ENCODE measurements at places on chromosomes 2 and 18. TPM values are rescaled to one million over a fixed set of nuclear protein-coding genes. Genes with fewer than 3 reads are reported as not detected.
A peak's percentile ranks its signal among the peaks of the same experiment; 100 is the strongest.

FIGN gene
- polyA plus RNA-seq: 12.6 TPM

STARD6 gene
- polyA plus RNA-seq: 0.72 TPM

LCT gene
- 0.10 TPM for polyA plus RNA-seq

CXCR1 gene
- not detected for polyA plus RNA-seq

GAL3ST2 gene
- polyA plus RNA-seq: not detected

SIX3 gene
- polyA plus RNA-seq: not detected

POTEE gene
- 10.1 TPM for polyA plus RNA-seq

DNA sequence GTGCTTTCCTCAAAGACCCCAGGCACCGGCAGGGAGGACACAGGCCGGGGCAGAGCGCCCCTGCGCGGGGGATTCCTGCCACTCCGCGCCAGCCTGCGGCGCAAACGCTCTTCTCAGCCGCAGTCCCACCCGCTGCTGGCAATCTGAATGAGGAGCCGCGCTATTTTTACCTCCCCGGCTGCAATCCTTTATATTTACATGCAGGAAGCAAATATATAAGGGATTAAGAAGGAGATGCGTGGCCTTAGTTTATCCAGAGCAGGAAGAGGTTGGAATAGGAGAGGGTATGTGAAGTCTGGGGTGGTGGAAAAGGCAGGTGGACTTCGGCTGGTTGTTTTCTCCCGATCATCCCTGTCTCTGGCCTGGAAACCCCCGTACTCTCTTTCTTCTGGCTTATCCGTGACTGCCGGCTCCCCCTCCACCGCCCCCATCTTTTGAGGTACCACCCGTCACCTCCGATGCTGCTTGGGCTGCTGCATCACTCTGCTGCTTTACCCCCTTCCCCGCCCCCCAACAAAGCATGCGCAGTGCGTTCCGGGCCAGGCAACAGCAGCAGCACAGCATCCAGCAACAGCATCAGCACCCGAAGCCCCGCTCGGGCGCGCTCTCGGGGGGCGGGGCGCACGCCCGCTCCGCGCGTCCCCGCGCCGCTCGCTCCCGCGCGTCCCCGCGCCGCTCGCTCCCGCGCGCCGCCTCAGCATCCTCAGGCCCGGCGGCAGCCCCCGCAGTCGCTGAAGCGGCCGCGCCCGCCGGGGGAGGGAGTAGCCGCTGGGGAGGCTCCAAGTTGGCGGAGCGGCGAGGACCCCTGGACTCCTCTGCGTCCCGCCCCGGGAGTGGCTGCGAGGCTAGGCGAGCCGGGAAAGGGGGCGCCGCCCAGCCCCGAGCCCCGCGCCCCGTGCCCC lies at the start of gene ADAM23:
ADAM23 (plus strand) TSS at position 700 of the 902 bp plus-strand sequence. CDS start 335 bp downstream, outside the sequence.
- peak; percentile 74 for DNase-seq

GRCh38 chr2:10411557-10411956 lies 36.6 kb downstream of the ODC1 start:
- no peak for DNase-seq

GRCh38 chr2:25274868-25275574 lies 66.7 kb downstream of the DNMT3A start:
- no peak for DNase-seq

GRCh38 chr18:26960911-26961310 lies 95.4 kb upstream of the AQP4 start:
- no peak for DNase-seq

DNA sequence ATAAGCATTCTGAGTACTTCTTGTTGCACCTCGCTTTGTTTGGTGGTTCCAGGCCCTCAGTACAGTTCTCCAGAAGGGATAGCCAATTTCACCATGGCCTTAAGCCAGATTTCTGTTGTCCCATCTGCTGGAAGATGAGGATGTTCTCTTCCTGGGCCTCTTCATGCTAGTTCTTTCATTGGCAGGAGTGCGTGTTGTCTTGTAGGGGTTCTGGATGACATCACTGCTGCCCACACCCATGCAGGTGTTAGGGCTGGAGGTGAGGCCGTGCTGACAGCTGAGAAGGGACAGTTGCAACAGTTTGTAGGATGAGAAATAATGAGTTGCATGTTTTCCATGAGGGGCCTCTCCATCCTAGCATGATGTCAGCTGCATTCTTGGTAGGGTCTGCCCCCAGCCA lies 142.9 kb downstream of the LDLRAD4 start:
- DNase-seq: no peak

DNA sequence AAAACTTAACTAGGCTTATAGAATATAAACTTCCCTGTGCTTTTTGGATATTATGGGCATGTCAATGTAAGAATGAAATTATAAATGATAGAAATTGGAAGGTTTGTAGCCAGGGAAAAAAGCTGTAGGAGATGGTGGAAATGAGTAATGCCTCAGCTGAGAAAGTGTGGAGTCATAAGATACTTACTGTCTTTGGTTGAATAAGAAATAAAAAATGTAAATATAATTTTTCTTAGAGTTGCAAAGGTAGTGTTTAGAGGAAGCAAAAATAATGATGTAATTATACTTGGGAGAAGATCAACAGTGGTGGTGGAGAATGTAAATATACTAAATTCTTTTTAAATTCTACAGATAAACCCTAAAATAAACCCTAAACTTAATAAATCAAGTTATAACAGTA lies 26.2 kb upstream of the RND3 start:
- no peak for DNase-seq

DNA sequence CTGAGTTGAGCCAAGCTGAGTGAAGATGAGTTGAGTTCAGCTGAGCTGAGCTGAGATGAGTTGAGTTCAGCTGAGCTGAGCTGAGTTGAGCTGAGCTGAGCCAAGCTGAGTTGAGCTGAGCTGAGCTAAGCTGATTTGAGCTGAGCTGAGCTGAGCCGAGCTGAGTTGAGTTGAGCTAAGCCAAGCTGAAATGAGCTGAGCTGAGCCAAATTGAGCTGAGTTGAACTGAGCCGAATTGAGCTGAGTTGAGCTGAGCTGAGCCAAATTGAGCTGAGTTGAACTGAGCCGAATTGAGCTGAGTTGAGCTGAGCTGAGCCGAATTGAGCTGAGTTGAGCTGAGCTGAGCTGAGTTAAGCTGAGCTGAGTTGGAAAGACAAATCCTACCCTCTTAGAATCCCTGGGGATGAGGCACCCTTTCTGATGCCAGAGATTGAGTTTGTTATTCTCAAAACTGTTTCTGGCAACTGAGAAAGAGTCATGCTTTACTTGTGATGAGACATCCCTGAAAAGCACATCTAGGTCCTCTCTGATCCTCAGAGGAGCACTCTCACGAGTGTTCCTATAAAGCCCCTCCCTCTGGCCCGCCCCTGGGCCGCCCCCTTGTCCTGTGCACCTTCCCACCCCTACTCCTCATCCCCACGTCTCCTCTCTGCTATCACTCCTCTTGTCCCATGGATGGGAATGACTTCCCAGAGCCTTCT lies 116.5 kb downstream of the MCFD2 start:
- no peak for DNase-seq

GRCh38 chr2:10407432-10407831 lies 40.7 kb downstream of the ODC1 start:
- DNase-seq: no peak

DNA sequence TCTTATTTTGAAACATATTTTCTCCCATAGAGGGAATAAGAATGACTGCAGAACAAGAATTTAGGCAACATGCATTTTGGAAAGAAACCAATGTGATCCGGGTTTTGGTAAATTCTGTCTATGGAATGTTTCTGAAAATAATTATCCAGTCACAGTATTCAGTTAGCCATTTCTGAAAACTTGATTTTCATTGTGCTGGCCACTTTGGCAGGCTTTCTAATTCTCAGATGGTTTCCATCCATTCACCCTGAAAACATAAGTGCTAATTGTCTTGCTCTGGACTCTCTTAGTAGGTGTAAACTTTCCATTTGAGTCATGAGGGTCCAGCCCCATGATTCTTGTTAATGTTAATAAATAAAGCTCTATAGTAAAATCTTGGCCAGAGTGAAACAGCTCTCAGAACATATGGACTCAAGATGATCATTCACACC lies 176.5 kb downstream of the RBM43 start:
- DNase-seq: no peak

DNA sequence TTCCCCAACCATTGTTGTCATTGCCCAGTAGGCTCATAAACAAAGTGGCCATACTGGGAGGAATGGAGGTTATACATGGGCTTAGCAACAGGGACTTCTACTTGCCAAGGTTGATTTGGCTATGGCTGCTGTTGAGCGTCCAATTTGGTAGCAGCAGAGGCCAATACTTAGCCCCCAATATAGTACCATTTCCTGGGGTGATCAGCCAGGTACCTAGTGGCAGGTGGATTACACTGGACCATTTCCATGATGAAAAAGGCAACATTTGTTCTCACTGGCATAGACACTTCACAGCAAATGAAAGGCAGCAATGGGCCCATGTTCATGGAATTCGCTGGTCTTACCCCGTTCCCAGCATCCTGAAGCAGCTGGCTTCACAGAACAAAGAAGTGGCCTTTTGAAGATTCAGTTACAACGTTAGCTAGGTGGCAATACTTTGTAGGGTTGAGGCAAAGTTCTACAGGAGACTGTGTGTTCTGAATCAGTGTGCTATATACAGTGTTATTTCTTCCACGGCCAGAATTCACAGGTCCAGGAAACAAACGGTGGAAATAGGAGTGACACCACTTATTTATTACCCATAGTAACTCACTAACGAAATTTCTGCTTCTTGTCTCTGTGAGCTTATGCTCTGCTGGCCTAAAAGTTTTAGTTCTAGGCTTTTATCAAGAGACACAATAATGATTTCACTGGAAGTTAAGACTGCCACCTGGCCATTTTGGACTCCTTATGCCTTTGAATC lies 37.5 kb downstream of the FBXO11 start:
- no peak for DNase-seq

DNA sequence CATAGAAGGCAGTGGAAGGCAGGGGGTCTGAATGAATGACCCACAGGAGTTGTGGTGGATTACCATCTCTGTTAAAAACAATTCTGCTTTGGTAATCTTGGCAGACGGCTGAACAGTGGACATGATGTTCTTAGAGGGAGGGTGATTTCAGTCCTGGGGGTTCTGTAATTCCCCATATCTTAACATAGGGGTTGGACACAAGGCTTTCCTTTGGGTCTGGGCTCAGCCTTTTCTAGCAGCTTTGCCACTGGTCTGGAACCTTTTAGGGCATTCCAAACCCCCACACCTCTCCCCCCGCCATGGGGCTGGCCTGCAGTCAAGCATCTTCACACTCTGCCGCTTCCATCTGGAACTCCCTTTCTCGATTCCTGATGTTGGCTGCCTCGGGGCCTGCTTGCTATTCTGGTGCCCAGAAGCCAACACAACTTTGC lies 50.3 kb downstream of the RPL37A start:
- no peak for DNase-seq

GRCh38 chr18:55833543-55833942 lies 245.6 kb upstream of the TCF4 start:
- DNase-seq: peak; percentile 95

GRCh38 chr2:148813603-148814065 lies 61.4 kb upstream of the KIF5C start:
- no peak for DNase-seq

DNA sequence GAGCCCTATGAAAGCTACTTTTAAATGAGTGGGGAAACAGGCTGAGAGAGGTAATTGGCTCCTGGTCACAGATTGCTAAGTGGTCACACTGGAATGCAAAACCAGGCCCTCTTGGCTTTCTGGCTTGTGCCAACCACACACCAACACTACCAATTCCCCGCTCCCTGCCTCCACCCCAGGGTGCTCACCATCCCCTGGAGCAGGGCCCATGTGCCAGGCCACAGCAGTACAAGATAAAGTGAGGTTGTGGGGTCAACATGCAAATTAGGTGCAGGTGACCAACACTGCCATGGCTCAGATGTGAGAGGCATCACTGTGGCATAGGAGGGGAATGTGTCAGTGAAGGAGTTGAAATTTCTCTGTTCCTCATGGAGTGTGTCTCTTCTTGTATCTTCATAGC lies 312.5 kb downstream of the MYCN start:
- no peak for DNase-seq

DNA sequence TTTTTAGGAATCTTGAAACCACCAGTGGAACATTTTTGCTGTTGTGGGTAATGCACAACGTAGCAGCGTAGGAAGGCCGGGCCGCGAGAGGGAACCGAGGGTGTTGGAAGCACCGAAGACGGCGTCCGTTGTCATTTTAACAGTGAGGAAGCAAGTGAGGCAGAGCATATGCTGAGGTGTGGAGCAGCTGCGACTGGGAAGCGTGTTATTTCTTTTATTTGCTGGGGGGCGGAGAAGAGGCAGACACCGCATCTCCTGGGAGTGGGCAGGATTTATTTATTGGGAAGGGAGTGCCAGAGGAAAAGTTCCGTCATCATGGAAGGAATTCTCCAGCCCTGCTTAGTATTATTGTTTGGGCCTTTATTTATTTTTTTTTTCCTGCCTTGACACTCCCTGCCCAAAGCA lies 232.8 kb downstream of the KLHL29 start:
- DNase-seq: no peak

GRCh38 chr18:65620076-65620696 lies 130.6 kb upstream of the CDH7 start:
- no peak for DNase-seq

- DNase-seq: no peak
Measured at GRCh38 chr2:45328264-45328870, 282.7 kb downstream of the SRBD1 start.
